ENCODE measurements at places on chromosomes 3 and 15. TPM values are rescaled to one million over a fixed set of nuclear protein-coding genes. Genes with fewer than 3 reads are reported as not detected.

The PLA2G4E gene
- 0.96 TPM for total RNA-seq

The SOX14 gene
- not detected for total RNA-seq

The CCDC39 gene
- total RNA-seq: not detected

The P2RY14 gene
- total RNA-seq: under 0.01 TPM

The IL17RE gene
- total RNA-seq: 2.7 TPM

The CFAP20DC gene
- total RNA-seq: 7.7 TPM
